ENCODE measurements at places on chromosomes 2 and 18. TPM values are rescaled to one million over a fixed set of nuclear protein-coding genes. Genes with fewer than 3 reads are reported as not detected.

- DNase-seq, result no peak
Observed at GRCh38 chr2:60432035-60432601, 121.3 kb downstream of the BCL11A start.

UCN gene
- 1.0 TPM for total RNA-seq

DNA sequence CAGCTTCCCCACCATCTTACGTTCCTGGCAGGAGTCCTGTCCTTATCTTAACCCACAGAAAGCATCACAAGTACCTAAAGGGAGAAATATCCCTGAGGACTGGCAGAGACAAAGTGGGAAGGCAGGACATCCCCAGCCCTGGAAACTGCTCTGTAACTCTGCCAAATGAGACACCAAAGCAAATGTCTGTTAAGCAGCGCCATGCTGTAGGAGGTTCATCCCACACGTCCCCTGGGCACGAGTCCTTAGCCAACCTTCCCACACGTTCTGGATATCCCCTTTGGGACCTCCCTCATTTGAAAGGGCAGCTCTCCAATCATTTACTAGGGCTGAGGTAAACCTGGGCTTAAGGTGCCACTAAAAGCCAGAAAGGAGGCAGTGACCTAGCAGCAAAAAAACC lies 207.2 kb downstream of the ATAD2B start:
- no peak for DNase-seq

- no peak for DNase-seq
Observed at GRCh38 chr2:124159166-124159565, 134.1 kb downstream of the CNTNAP5 start.

- no peak for DNase-seq
Observed at GRCh38 chr18:9139400-9140039, 2.9 kb downstream of the ANKRD12 start.

GRCh38 chr2:73979021-73979420 lies 5.7 kb upstream of the TET3 start:
- DNase-seq, result no peak

DNA sequence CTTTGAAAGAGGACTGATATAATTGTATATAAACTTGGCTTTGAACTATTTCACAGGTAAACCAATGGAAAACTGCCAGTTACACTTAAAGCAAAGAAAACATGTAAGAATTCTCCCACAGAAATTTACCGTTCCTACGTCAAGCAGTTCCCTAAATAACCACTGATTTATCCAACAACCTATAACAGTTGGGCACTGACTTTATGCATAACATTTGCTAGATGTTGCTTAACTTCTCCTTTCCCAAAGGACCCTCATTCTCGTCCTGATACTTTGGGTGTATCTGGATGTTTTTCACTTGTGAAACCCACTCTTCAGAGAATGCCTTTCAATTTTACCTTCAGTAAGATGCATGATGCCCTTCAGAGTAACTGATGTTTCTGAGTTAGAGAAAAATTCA lies 43.8 kb downstream of the STAT1 start:
- DNase-seq, result no peak

CBLN2 gene
- 0.24 TPM for total RNA-seq

DNA sequence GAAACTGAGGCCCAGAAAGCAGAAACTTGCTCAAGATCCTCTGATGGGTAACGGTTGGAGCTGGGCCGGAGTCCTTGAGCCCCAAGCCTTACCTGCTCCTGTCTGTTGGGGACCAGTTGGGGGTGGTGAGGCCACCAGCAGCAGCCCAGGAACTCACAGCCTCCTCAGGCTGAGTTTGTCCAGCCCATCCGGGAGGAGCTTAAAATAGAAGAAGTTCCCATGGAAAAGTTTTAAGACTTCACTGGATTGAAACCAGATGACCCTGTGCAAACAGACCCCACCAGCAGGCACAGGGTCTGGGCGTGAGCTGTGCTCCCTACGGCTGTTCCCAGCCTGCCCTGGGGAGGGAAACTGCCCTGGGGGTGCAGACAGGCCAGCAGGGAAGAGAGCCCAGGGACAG lies 40.6 kb upstream of the FOSL2 start:
- DNase-seq, result no peak

GLS gene
- 130 TPM for total RNA-seq

Data from thymus (tissue), 14 donors.